T-helper 2 cell treated with Interferon-gamma antibody and Interleukin-4, amounts not matched to agents 5 μg/mL and 100 μg/mL, for 36 hours (primary cell): ENCODE measurements at places on chromosomes 16 and 17.

- no peak for DNase-seq
Observed at GRCh38 chr16:15037003-15037402, 18.9 kb downstream of the NTAN1 start.

DNA sequence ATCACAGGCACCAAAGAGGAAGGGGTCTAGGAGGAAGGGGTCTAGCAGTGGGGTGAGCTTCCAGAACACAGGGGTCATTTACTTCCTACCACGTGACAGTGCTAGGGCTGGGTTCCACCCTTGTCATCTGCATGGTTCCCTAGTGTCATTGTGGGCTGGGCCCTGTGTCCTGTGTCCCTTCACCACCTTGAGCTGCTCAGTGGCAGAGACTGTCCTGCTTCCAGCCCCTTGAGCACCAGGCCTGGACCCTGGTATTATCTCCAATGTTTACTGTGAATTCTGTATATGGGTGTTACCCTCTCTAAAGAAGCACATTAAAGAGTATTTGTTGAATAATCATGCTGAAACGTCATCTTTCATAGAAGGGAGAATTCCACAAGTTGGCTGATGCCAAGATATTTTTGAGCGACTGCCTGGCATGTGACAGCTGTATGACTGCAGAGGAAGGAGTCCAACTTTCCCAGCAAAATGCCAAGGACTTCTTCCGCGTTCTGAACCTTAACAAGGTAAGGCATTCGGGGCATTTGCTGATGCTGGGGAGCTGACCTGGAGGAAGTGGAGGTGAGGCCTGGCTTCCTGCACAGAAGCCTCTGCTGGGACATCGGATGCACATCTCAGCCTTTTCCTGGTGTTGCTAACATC, 5.5 kb downstream of the NARF start:
- no peak for DNase-seq

DNA sequence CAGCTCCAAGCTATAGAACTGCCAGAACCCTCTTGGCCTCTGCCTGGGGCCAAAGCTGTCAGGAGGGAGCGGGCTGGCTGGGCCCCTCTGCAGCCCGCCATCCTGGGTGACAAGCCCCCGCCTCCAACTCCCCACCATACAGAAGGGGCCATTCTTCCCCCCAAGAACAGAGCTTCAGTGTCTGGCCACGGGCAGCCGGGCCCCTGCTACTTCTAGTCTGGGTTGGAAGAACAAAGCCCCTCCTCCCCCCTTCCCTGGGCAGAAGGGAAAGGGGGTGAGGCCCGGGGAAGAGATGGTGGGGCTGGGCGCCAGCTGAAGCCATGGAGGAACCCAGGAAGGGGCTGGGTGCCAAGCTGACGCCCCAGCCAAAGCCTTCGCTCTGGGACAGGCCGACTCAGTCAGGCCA, 9.0 kb downstream of the NAT9 start:
- no peak for DNase-seq

DNA sequence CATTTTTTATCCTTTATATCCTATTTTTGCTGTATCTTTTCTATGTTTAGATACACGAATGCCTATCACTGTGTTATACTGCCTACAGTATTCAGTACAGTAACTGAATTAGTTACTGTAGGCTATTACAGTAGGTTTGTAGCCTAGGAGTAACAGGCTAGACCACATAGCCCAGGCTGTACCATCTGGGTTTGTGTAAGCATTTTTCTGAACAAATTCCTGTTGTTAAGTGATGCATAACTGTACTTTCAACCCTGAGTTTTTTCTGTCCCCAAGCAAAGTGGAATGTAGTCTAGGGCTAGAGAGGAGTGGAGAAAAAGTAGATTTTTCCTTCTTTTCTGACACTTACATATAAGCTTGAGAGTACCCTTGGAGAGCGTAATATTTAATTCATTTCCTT, 282.1 kb downstream of the HS3ST3B1 start:
- no peak for DNase-seq

- DNase-seq: no peak
Observed at GRCh38 chr17:66777689-66778225, 57.2 kb upstream of the CACNG5 start.

GRCh38 chr17:75636381-75637142, 3.3 kb downstream of the SMIM5 start:
- DNase-seq: no peak

- DNase-seq: no peak
Observed at GRCh38 chr16:10971560-10971961, 27.2 kb downstream of the CLEC16A start.

- DNase-seq: no peak
Observed at GRCh38 chr17:69357701-69358100, 30.8 kb upstream of the ABCA5 start.

DNA sequence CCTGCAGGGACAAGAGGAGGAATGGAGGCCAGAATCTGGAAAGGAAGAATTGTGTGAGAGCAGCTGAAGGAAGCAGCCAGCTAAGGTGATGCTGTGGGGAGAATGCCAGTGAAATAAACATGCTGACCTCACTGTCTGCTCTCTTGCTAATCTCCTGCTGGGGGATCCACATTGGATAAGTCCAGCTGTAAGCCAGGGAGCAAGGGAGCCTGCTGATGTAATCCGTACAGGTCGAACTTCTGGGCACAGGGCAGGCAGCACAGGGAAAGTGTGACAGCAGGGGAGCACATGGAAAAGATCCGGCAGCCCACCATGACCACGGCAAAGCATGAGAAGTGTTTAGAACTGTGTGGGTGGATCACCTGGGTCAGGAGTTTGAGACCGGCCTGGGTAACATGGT, 7.5 kb upstream of the XPO6 start:
- DNase-seq: no peak

DNA sequence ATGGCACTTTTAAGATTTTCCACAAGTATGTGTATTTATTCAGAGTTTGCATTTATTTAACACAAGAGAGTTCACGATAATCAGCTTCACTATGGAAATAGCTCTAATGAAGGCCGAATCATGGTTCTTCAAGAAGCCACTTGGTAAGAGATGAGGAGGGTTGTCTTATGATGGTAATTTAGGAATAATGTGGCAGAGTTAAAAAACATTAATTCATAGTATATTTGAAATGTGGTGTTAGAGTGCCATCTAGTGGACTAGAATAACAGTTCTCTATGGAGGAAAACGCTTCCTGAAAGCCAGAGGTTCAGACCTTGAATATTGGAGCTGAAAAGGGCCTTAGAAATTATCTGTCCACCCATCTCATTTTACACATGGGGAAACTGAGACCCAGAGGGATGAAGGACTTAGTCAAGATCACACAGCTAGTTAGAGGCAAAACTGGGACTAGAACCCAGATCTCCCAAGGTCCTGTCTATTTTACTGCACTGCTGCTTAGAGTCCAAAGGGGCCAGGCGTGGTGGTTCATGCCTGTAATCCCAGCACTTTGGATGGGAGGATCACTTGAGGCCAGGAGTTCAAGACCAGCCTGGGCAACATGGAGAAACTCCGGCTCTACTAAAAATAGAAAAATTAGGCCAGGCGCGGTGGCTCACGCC, 33.8 kb upstream of the KPNB1 start:
- DNase-seq: no peak

DNA sequence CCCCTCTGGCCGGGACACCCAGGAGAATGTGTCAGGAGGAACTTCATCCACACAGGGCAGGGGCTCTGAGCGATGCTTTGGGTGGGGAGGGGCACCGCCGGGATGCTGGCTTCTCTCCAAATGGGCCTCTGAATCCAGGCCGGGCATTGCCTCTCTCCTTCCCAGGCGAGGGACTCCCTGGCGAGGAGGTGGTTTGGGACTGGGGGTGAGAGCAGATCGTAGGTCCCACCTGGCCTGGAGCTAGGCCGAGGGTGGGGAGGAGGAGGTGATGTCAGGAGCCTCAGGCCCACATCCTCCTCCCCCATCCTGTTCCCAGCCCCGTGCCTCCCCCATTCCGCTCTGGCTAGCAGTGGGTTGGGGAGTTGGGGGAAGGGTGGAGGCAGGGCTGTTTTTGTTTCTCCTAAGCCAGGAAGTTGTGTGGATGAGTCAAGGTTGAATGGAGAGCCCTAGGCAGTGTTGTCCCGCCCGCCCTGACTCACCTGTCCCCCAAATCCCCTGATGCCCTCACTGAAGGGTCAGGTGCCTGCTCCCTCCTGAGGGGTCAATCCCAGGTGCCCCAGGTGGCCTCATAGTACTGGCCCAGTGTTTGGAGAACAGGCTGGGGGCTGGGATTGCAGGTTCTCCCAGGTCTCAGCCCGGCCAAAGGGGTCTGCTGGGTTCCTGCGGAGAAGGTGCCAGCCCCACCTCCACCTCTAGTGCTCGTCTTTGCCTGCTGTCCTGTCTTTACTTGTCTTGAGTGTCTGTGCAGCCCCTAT, 2.8 kb downstream of the GRB7 start:
- DNase-seq: no peak

GRCh38 chr16:23403547-23403946, 49.4 kb downstream of the COG7 start:
- no peak for DNase-seq

- DNase-seq: no peak
Observed at GRCh38 chr17:43219746-43220380, 8.2 kb downstream of the TMEM106A start.

GRCh38 chr16:71794943-71795342, 13.7 kb downstream of the AP1G1 start:
- DNase-seq: no peak

GRCh38 chr17:4597975-4598374, 13.6 kb downstream of the SMTNL2 start:
- DNase-seq: no peak

GRCh38 chr16:80283466-80284392, 257.1 kb upstream of the DYNLRB2 start:
- DNase-seq: no peak

- no peak for DNase-seq
Observed at GRCh38 chr16:13982451-13982850, 62.5 kb downstream of the ERCC4 start.

DNA sequence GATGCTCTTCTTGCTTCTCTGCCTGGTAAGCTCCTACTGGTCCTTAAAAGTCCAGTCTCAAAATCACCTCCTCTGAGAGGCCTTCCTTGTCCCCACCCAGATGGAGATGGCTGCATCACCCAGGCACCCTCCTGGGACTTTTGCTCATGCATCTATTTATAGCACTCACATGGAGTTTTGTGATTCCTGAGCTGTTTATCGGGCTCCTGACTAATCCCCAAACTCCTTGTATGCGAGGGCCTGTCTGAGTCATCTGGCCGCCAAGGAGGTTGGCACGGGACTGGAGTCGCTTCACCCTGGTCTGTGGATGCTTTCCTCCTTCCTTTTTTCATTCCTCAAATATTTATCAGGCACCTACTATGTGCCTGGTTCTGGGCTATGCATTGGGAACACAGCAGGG, 2.3 kb upstream of the MAP2K3 start:
- DNase-seq: no peak

DNA sequence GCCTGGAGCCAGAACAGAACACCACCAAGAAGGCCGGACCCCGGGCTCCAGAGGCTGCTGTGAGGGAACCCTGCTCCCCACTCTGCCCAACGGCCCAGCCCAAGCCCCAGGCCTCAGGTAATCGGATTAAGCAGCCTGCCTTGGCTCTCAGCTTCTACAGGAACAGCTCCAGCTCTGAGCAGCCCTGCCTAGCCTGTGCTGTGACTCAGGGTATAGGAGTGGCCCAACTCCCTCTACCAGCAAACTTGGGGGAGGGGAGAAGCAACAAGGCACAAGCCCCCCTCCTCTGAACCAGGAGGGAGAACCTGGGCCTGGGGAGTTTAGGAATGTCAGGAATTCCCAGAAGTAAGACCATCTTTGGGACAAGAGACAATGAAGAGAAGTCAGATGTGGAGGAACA, 849 bp upstream of the SOX15 start:
- DNase-seq: no peak

DNA sequence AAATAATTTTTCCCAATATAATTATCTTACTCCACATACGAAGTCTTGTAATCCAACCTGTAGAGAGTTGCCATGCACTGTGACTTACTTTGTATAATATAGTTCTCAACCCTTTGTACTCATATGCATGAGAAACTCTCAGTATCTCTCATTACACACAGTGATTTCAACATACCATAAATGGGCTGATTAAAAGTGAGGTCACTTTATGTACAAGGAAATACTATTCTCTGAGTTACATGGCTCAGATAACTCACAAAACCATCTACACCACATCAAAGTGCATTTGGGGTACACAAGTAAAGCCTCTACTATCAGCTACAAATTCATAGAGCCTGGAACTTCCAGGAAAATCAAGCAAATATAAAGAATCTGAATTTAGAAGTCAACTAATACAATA, 27.9 kb downstream of the SLFN12 start:
- no peak for DNase-seq

GRCh38 chr16:48555597-48556242, 54.3 kb downstream of the N4BP1 start:
- no peak for DNase-seq

GRCh38 chr17:1793447-1793806, 31.6 kb downstream of the SERPINF1 start:
- DNase-seq: no peak

DNA sequence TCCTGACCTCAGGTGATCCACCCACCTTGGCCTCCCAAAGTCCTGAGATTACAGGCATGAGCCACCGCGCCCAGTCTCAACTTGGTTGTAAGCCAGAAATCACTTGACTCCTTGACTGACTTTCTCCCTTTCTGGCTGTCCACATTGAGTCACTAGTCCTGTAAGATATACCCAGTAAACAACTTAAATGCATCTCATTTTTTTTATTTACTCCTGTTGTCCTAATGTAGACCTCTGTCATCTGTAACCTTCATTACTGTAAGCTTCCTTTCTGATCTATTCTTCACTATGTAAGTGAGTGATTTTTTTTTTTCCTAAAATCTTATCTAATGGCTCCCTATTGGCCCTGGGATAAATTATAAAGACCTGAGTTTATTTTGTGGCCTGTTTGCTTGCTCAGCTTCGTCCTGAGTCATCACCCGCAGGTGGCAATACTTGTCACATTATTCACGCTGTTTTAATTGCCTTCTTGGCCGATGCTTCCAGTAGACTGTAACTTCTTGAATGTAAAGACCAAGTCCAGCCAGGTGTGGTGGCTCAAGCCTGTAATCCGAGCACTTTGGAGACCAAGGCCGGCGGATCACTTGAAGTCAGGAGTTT, 41.0 kb downstream of the PAFAH1B1 start:
- DNase-seq: no peak

GRCh38 chr16:56346131-56346890, 79.0 kb downstream of the AMFR start:
- no peak for DNase-seq

DNA sequence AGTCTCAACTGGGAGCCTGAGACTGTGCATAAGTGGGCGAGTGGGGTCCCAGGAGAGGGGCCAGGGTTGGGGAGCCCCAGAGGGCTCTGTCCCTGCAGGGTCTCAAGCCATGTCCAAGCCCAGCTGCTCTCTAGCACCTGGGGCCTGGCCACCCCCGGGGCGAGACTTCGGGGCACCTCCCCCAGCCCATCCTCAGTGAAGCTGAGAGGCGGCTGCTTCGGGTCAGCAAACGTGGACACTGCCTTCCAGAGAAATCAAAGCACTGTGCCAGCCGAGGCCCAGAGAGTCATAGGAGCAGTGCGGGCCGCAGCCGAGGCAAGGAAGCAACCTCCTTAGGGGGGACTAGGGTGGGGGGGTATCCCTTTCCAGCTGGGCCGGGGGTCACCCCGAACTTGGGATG, 77.5 kb downstream of the ENGASE start:
- no peak for DNase-seq
